ENCODE measurements at places on chromosomes 13 and 19. TPM values are rescaled to one million over a fixed set of nuclear protein-coding genes. Genes with fewer than 3 reads are reported as not detected.

Gene ZNF845
- total RNA-seq: 10.2 TPM

Gene SYNGR4
- not detected for total RNA-seq

Gene TMEM255B
- total RNA-seq: 0.49 TPM

Gene DMAC2
- total RNA-seq: 36.3 TPM

Gene PSG7
- total RNA-seq: 0.16 TPM

Gene CGB7
- 0.16 TPM for total RNA-seq

Gene TEX30
- 8.1 TPM for total RNA-seq

Gene KCTD4
- 4.6 TPM for total RNA-seq

Gene OSCAR
- total RNA-seq: 0.36 TPM

Gene SERPINE3
- not detected for total RNA-seq

Gene GIPC3
- total RNA-seq: 0.16 TPM

Gene PCDH9
- 5.7 TPM for total RNA-seq

Gene MISP
- total RNA-seq: under 0.01 TPM

Gene ZNF626
- 28.1 TPM for total RNA-seq

Gene IRGC
- total RNA-seq: not detected

Gene CELF5
- total RNA-seq: not detected

Gene RETN
- not detected for total RNA-seq

Gene SMAD9
- total RNA-seq: 2.8 TPM

Gene PLVAP
- total RNA-seq: not detected

Gene ATP4A
- not detected for total RNA-seq

Gene PCSK4
- total RNA-seq: 2.8 TPM

Gene PRR20A
- not detected for total RNA-seq

Gene ZNF432
- total RNA-seq: 11.1 TPM

Gene CAB39L
- total RNA-seq: 14.0 TPM

Gene S1PR5
- not detected for total RNA-seq

Gene DLL3
- not detected for total RNA-seq

Gene OR10H1
- not detected for total RNA-seq

Gene LILRA5
- not detected for total RNA-seq

Gene C19orf81
- not detected for total RNA-seq

Gene COX7A1
- 13.3 TPM for total RNA-seq

Gene LRRC63
- total RNA-seq: under 0.01 TPM

Gene MAP4K1
- not detected for total RNA-seq

Gene GFY
- not detected for total RNA-seq

Gene KIR2DL1
- not detected for total RNA-seq

Gene ENOX1
- total RNA-seq: 11.9 TPM

Gene FAM124A
- total RNA-seq: 0.97 TPM

Gene RGS9BP
- total RNA-seq: 0.81 TPM
